GOT3 (cell line): ENCODE measurements at places on chromosomes 3 and 15.

GRCh38 chr15:90691369-90691768 is 25.8 kb upstream of the BLM start:
- DNase-seq, result no peak

GRCh38 chr3:56295161-56295560 is 173.1 kb downstream of the ERC2 start:
- DNase-seq, result no peak

DNA sequence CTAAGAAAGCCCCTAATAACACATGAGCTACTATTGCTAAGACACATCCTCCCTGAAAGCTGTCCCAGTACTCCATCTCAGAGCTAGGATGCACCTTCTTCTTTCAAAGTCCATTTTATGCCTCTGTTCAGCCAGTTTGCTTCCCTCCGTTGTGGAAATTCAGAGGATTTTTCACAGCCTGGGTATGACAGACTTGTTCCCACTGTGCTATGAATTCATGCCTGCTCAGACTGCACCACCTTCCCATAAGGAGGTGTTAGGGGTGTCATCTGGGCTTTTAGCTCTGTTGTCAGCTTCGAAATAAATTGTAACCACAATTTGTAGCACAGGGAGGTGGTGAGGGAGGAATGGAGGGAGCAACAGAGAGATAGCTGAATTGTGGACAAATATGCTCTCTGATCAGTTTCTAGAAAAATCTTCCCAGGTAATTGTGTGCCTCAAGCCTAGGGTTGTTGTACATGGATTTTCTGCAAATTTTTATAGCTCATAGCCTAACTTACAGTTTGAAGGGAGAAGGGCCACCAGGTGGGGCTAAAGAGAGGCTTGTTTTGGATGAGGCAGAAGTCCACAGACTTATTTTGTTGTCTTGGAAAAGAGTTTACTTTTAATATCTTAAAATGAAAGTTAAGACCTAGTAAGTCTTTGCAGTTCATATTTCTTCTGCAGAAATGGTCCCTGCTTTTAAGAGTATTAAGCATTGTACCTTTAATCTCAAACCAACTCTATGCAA is 462.0 kb downstream of the PDCD6IP start:
- DNase-seq, result peak; percentile 5

- DNase-seq, result no peak
Observed at GRCh38 chr3:185763347-185764005, 61.4 kb downstream of the IGF2BP2 start.

- no peak for DNase-seq
Observed at GRCh38 chr3:125033135-125033534, 22.7 kb downstream of the HEG1 start.

- DNase-seq, result no peak
Observed at GRCh38 chr15:47039225-47039624, 678.1 kb upstream of the SEMA6D start.

- DNase-seq, result no peak
Observed at GRCh38 chr15:72318408-72318942, 1.5 kb downstream of the CELF6 start.

GRCh38 chr3:50239649-50240048 is 3.6 kb downstream of the GNAI2 start:
- no peak for DNase-seq

GRCh38 chr15:74768771-74769342 is 13.0 kb upstream of the CSK start:
- DNase-seq, result no peak

DNA sequence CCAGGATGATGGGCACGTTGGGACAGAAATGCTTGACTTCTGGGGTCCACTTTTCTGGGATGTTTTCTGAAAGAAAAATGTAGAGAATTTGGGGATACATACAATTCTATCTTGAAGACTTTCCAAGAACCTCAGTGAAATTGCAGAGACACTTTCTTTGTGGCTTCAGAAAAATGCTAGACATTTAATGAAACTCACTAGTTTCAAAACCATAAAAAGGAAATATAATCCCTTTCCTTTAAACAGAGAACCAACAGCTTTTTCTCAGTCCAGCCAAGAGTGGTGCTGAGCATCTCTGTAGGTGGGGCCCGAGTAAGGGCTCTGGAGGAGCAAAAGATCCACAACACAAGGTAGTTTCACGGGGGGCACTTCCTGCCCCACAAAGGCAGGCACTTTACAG is 4.4 kb upstream of the GPX1 start:
- no peak for DNase-seq

- DNase-seq, result no peak
Observed at GRCh38 chr3:134992586-134992985, 197.5 kb downstream of the EPHB1 start.

- no peak for DNase-seq
Observed at GRCh38 chr3:197262709-197263108, 35.7 kb downstream of the DLG1 start.

DNA sequence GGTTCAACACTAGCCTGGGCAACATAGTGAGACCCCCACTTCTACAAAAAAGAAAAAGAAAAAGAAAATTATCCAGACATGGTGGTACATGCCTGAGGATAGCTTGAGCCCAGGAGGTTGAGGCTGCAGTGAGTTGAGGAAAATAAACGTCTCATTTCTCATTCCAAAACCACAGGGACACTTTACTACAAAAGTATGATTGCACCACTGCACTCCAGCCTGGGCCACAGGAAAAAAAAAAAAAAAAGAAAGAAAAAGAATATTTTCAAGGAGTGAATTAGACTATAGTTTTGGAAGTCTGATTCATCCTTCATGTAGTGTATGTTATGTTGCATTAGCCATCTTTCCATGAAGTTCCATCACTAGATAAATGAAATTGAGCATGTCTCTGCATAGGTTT is 149.5 kb upstream of the THBS1 start:
- DNase-seq, result no peak

- peak; percentile 9 for DNase-seq
Observed at GRCh38 chr3:196073255-196073753, 8.6 kb downstream of the TFRC start.

DNA sequence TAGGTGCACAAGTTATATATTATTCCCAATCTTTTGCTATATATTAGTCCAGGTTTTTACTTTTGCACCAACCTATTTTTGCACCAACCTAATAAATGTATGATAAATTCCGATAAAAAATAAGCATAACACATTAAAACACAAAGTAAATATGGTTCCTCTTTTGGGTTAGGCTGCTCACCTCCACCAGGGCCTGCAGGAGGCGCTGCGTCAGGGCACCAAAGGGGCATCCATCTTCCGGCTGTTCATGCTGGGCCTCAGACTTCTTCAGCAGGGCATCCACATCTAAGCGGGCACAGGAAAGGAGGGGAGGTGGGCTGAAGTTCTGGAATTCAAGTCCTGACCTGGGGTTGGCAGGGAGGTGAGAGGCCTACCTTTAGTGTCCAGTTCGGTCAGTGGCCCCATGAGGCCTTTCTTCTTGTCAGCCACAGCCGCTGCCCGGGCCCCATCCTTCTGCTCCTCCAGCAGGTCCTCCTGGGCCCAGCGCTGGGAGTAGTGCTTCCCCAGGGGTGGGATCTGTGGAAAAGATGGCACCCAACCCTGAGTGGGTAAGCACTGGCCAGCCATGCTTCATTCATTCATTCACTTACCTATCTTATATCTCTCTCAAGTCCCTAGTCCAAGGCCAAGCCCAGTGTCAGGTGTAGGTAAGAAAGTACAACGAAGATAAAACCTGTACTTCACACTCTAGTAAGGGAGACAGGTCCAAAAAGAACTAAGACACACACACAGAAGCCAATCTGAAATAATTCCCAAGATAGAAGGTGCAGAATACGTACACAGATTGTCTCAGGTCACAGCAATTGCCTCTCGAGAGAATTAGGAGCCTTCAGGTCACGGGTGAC is 5.2 kb downstream of the TADA3 start:
- no peak for DNase-seq

DNA sequence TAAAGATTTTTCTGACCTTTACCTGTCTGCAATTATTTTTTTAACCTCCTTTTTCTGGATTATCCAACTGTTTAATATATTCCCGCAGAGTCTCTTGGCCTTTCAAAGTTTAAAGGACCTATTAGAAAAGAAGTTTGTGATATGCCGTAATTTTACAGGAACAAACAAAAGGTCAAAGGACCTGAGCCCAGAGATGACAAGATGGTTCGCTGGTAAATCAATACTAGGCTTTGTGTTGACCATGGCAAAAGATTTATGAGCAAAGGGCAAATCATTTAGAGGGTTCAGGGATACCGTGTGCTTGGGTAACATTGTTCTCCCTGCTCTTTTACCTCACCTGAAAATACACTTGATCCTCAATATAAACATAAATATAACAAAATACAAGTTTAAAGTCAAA is 923.5 kb downstream of the ROBO1 start:
- no peak for DNase-seq

DNA sequence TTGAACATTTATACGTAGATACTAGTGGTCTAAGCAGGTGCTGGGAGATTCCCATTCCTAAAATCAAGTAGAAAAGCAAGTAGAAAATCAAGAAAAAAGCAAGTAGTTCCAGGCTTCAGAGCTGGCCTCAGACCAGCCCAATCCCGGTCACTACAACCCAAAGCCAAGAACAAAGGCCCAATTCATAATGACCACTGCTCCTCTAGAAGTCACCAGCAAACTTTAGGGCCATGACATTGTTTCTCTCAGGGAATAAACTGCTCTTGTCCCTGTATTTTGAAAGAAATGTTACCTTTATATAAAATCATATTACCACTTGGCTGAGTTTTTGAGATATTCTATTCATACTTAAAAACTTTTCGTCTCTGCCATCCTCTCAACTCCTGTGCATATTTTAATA is 106.3 kb upstream of the IL12A start:
- no peak for DNase-seq

DNA sequence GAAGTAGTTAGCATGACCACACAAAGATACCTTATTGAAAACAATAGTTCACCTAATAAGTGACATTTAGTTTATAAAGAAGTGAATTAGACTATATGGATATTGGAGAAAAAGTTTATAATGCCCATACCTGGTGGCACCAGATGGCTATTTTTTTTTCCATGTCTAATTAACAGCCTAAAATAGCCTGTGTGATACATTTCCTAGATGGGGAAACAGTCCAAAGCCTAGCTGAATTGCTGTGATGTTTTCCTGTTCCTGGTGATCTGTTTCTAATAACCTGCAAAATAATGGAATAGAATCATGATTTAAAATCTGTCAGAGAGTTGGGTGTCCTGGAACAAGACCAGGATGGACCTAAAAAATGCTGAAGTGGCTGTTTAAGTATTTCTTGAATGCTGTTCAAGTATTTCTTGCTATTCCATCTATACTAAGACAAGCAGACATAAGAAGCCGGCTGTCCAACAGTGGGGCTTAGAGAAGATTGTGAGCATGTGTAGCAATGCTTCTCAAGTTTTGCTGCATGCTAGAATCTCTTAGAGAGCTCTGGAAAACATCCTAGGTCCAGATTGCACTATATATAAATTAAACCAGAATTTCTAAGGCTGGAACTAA is 31.3 kb downstream of the LRRC3B start:
- DNase-seq, result no peak

DNA sequence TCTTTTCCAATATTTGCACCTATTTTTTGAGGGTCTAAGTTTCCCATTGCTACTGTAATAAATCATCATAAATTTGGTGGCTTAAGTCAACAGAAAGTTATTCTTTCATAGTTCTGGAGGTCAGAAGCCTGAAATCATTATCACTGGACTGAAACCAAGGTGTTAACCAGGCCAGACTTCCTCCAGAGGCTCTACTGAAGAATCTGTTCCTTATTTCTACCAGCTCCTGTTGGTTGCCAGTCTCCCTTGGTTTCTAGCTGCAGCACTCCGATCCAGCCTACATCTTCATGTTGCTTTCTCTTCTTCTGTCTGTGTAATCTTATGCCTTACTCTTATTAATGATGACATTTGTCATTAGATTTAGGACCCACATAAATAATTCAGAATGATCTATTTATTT is 22.0 kb upstream of the ARPP21 start:
- no peak for DNase-seq

DNA sequence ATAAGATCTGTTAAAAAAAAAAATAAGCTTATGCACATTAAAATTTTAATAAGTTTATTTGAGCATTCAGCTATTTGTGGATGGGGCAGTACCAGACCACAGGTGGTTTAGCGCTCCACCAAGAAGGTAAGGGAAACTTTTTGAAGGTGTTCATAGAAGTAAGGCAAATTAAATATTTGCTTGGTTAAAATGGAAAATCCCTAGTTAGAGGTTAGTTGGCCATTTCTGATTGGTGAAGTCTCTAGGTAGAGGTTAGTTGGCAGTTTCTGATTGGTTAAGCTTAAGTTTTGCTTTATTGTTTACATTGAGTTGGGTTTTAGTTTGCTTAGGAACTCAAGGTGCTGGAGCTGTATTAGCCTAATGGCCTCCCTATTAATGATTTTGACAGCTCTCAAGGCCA is 30.7 kb downstream of the SCN11A start:
- DNase-seq, result no peak

DNA sequence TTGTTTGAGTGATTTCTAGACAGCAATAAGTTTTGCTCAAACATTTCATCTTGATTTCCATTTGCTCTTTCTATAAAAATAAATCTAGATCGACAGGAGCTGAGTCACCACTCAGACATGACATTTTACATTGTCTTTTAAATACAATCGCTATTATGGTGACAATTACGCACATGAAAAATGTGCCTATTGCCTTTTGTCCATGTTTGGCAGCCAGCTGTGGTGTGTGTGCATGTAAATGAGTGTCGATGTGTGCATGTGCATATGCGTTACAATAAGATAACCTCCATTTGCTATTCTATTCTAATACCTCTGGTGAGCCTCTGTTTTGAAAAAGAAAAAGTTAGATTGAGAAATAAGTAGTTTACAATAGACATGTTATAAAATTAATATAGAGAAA is 89.7 kb upstream of the GRM7 start:
- no peak for DNase-seq

GRCh38 chr3:94258851-94259250 is 196.0 kb downstream of the NSUN3 start:
- no peak for DNase-seq

DNA sequence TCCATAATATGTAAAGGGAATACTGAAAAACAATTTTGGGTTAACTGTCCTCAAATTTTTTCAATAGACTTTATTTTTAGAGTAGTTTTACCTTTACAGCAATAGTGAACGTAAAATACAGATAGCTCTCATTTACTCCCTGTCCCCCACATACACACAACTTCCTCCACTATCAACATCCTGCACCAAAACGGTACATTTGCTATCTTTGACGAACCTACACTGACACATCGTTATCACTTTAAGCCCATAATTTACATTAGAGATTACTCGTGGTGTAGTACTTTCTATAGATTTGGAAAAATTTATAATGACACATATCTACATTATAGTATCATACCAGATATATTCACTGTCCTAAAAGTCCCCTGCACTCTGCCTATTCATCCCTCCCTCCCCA is 16.9 kb upstream of the P2RY1 start:
- DNase-seq, result no peak

DNA sequence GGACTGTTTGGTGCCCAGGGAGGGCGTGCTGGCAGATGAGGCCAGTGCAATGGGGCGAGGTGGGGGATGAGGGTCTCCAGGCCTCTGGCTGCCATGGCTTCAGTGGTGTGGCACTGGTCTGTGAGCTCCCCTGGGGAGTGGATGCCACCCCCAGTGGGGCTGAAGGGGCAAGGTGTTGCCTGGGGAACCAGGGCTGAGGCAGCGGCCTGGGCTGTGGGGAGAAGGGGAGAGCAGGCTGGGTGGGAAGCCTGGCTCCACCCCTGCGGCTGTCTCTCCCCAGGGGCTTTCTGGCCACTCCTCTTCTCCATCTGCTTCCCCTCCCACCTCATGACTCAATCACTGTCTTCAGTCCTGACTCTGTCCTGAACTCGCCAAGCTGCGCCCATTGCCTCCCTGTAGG is 88.4 kb upstream of the TLE3 start:
- no peak for DNase-seq

GRCh38 chr15:46420990-46421389 is 786.2 kb downstream of the SQOR start:
- DNase-seq, result no peak

- DNase-seq, result peak; percentile 30
Observed at GRCh38 chr3:161171113-161171512, 50.0 kb upstream of the NMD3 start.
